ENCODE measurements at places on chromosomes 12 and 14.

GRCh38 chr14:55946231-55946630 lies 172.0 kb upstream of the PELI2 start:
- DNase-seq, result no peak

DNA sequence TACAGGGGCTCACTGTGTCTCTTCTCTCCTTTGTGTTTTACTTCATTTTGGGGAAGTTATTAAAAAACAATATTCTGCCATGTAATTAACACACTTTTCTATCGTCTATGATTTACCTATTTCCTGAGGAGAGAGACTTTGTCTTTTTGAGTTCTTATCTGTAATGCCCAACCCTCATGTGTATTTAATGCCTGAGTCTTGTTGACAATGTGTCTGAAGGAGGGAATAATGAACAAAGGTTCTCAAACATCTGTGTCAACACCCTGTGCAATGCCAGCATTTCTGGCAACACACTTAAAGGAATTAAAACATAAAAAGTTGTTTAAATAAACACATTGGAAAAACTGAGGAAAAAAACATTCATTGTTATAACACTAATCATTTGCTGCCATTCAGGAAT lies 147.1 kb downstream of the SLC15A5 start:
- no peak for DNase-seq

GRCh38 chr12:99704036-99704435 lies 56.5 kb downstream of the GARIN6 start:
- no peak for DNase-seq

GRCh38 chr12:49415521-49415970 lies 48.3 kb downstream of the SPATS2 start:
- DNase-seq, result no peak

- no peak for DNase-seq
Measured at GRCh38 chr12:86721713-86722397, 465.7 kb upstream of the MGAT4C start.

DNA sequence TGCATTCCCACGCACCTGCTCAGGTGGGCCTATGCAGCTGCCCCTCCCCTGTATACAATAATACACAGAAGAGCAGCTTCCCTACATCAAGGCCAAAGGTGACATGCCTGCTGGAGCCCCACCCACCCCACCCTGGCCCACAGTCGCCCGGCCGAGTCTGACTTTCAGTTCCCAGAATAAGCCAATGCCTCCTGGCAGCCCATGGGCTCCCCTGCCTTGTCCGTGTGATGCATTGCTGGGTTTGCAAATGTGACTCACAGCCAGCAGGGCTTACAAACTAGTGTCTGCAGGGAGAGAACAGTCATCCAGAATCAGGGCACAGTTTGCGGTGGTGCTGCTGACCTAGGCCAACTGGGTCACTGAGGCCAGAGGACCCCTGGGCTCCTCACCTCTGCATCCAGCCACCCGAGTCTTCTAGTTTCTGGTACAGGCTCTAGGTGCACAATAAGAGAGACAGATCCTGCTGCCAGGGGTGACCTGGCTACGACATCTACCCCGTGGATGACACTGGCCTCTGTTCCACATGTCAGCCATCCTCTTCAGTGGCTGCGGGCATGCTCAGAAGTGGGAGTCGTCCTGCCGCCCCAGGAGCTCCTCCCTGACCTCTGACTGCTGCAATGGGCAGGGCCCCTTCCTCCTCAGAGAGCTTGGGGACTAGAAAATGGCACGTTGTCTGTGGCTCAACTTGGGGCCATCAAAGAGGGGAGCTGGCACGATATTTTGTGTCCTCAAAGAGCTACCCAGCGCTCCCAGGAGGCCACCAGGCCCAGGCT lies 84.5 kb downstream of the CHGA start:
- no peak for DNase-seq

- no peak for DNase-seq
Measured at GRCh38 chr12:20245491-20245890, 122.8 kb upstream of the PDE3A start.

- DNase-seq, result no peak
Measured at GRCh38 chr14:50037852-50038251, 78.5 kb downstream of the VCPKMT start.

DNA sequence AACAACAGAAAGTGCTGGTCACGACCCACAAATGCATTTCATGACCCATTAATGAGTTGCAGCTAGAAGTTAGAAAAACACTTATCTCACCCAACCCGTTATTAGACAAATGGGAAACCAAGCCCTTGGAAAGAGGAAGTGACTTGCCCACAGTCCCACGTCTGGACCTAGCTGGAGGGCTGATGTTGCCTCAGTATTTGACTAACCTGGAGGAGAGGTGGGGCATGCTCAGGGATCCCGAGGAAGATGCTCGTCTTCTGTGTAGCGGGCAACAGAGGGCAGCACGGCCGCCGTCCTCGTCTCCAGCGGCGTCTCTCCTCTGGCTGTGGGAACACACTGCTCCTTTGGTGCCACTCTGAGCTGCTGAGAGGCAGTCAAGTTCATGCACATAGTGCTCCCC lies 12.7 kb downstream of the CCND2 start:
- no peak for DNase-seq

DNA sequence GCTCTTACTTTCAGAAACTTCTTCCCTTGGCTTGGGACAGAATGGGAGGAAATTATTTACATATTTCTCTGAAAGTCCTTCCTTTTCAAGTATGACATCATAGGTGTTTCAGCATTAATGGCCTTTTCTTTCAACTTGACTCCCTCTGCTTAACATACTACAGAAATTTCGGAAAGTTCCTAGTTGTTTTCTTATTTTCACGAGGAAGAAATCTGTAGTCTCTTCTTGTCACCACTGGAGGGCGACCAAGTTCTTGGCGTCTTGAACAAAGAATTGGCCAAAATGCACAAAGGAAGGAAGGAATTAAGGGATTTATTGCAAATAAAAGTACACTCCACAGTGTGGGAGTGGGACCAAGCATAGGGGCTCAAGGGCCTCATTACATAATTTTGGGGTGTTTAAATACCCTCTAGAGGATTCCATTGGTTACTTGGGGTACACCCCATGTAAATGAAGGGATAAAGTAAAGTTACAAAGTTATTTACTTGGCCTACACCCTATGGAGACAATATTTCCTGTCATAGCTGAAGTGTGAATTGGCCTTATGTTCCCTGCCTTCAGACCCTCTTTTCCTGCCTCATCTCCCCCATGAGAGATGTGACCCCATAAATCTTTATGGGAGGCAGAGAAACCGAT lies 70.4 kb downstream of the RPL10L start:
- DNase-seq, result no peak

DNA sequence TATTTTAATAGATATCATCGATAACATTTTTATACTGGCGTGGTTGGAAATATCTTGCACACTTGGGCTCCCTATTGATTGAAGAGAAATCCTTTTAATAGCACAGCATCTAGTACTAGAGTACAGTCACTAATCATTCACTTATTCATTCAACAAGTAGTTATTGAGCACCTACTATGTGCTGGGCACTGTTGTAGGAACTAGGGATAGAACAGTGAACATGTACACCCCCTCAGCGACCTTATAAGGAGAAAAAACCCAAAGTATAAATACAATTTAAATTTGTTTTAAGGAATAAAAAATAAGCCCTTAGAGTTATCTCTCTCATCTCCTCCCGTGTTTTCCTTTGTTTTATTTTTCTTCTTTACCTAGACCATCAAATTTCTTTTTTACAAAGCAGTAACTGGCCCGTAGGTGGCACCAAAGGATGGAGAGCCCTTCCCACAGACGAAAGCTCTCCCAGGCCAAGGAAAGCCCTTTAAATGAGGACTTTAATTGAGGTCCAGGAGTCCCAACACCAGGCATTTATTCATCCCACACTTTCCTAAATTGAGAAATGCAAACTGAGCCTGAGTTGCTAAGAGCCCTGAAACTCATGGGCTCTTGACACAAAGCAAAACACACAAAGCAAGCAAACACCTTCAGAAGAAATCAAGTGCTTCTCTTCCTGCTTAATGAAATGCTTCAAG lies 29.0 kb downstream of the PEBP1 start:
- DNase-seq, result no peak

- DNase-seq, result no peak
Measured at GRCh38 chr12:102498471-102498870, 18.1 kb upstream of the IGF1 start.

- no peak for DNase-seq
Measured at GRCh38 chr12:105343836-105344235, 13.3 kb downstream of the C12orf75 start.

GRCh38 chr14:76772300-76773187 lies 11.3 kb downstream of the VASH1 start:
- no peak for DNase-seq

GRCh38 chr12:94545935-94546771 lies 86.5 kb upstream of the CEP83 start:
- DNase-seq, result no peak

DNA sequence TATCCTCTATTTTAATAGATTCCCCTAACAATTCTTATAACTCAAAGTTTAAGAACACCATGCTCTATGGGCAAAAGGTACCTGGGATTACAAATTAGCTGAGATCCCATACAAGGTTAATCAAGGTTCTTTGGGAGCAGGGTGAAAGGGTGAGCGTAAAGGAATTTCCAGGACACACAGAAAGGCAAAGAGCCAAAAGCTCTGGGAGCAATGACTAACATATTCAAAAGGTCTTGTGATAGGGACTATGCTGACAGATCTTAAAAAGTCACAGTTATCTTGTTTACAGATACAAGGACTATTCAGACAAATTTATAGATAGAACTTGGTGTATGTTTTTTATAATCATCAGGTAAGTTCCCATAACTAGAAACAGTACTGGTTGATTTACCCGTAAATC lies 19.5 kb upstream of the PPFIBP1 start:
- DNase-seq, result no peak

DNA sequence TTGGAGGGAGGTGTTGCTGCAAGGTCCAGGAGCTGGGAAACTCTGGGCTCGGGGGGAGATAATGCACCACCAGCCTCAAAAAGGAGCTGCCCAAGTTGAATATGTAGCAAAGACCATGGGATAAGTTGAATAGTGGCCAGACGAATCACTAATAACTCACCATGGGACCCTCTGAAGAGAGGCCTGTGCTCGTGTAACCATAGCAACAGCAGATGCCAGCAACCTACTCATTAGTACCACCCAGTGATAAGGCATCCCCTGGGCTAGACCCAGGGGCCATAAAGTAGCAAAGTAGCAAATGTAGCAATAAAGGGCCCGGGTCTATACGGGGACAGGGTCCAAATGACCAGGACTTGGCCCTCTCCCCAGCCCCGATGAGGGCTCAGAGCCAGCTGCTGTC lies 328.0 kb downstream of the DPF3 start:
- no peak for DNase-seq

- DNase-seq, result no peak
Measured at GRCh38 chr12:28857369-28857768, 291.7 kb upstream of the FAR2 start.

GRCh38 chr12:2233034-2233433 lies 180.2 kb downstream of the CACNA1C start:
- DNase-seq, result no peak

DNA sequence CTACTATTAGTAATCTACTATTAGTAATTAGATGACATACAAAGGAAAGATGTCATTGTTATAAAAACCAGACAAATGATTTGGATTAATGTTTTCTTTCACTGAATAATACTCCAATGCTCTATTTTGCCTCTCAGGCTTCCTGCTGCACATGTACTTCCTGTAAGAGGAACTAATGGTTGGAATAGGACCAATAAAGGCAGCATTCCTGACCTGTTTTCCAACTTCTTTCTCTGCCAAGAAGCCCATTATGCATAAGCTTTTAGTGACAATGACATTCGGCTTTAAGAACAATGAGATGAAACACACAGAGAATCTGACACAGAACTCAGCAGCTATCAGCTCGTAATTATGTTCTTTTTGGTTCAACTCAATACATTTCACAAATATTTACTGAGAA lies 5.2 kb upstream of the C12orf56 start:
- DNase-seq, result no peak

GRCh38 chr14:93207468-93208308 lies 632 bp downstream of the UBR7 start:
- peak; percentile 5 for DNase-seq

DNA sequence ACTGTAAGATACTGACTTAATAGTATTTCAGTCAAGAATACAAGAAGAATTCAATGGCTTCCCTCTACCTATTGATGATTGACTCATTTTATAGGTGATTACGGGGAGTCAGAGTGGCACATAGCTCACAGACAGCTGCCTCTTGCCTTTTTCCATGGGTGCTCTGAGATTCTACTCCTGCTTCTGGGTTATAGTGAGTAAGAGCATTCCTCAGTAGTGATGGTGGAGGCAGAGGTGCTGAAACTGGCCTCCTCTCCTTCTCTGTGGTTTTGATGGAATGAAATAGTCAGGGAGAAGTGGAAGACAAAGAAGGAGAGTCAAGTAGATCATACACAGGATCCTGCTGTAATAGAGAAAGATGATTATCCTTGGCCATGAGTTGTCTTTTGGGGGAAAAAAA lies 438.2 kb upstream of the FAR2 start:
- DNase-seq, result no peak

- no peak for DNase-seq
Measured at GRCh38 chr12:30843211-30843610, 83.3 kb upstream of the TSPAN11 start.

DNA sequence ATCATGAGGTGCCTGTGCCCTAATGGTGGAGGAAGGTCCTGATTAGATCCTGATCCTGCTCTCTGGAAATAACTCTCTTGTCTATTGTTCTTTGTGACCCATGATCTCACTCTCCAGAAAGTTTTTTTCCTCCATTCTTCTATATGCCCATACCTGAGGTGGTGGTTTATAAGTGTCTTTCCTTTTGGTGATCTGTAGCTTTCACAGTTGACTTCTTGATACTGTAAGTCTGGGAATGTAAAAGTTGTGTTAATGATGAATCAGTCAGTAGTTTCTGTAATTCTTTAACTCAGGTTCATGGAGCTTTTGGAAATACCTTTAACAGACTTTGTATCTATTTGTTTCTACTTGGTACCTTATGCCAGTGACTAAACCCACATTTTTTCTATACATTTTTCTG lies 444.0 kb upstream of the FLRT2 start:
- no peak for DNase-seq

DNA sequence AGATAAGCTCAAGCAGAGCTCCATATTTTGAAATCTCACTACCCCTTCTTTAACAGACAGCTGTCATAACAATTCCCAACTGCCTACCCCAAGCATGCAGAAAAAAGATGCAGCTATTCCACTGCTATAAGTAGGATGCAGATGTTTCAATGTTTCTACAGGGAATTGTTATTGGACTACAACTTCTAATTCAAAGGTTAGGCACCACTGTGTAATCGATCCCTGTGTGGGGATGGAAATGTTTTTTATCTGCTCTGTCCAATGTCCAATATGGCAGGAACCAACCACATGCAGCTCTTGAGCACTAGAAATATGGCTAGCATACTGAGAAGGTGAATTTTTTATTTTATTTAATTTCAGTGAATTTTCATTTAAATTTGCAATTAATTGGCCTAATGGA lies 208.6 kb downstream of the SLC2A13 start:
- DNase-seq, result no peak

- no peak for DNase-seq
Measured at GRCh38 chr14:45284802-45285201, 31.8 kb upstream of the MIS18BP1 start.

DNA sequence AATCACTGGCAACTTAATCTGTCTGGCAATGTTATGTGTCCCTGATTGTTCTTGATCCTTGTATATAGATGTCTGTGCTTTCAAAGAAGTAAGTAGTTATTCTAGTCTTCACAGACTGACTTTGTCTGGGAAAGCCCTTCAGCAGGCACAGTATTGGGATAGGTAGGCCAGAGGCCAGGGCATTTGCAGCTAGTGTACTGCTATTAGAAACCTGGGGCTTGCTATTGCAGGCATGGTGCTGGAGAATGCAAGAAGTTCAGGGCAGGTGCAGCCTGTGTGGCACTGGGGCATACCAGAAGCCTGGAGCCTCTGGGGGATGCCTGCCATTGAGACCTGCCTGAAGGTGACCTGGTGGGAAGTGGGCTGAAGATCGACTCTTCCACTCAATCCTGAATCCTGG lies 96.3 kb downstream of the TMTC3 start:
- no peak for DNase-seq

Data from CD4-positive, CD25-positive, alpha-beta regulatory T cell (primary cell).